NCI-H1436 treated with DMSO at 0.1 percent for 48 hours (cell line): ENCODE measurements at places on chromosomes 13 and 19.

- no peak for DNase-seq
These were observed 22.5 kb downstream of the DOT1L start for GRCh38 chr19:2186071-2186846.

- DNase-seq: no peak
These were observed 39.1 kb upstream of the RNF113B start for GRCh38 chr13:98216135-98216565.

DNA sequence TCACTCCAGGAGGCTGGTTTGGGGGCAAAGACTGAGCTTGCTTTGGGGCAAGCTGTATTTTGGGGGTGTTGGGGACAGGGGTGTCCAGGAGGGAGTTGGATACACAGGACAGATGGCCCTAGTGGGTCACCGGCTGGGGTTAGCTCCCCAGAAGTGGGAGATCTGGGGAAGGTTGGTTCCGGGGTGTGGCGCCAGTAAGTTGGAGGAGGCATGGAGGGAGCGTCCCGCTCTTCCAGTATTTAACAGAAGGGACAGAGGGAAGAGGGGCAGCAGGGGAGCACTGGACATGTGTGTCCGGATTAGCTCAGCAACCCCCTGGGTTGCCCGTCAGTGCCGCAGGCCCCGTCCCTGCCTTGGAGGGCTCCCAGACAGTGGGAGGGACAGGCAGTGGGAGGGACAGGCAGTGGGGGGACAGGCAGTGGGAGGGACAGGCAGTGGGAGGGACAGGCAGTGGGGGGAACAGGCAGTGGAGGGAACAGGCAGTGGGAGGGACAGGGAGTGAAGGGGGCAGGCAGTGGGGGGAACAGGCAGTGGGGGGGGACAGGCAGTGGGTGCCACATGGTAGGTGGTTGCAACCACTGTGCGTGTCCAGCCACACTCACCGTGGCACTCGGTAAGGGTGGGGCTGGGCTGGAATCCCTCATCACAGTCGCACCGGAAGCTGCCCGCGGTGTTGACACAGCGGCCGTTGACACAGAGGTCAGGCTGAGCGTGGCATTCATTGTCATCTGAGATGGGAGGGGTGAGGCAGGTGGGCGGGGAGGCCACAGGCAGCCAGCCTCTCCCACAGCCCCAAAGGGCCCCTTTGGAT, 33.2 kb downstream of the CCL25 start:
- no peak for DNase-seq

- peak; percentile 76 for DNase-seq
These were observed 10.9 kb upstream of the TLE5 start for GRCh38 chr19:3073159-3073563.

DNA sequence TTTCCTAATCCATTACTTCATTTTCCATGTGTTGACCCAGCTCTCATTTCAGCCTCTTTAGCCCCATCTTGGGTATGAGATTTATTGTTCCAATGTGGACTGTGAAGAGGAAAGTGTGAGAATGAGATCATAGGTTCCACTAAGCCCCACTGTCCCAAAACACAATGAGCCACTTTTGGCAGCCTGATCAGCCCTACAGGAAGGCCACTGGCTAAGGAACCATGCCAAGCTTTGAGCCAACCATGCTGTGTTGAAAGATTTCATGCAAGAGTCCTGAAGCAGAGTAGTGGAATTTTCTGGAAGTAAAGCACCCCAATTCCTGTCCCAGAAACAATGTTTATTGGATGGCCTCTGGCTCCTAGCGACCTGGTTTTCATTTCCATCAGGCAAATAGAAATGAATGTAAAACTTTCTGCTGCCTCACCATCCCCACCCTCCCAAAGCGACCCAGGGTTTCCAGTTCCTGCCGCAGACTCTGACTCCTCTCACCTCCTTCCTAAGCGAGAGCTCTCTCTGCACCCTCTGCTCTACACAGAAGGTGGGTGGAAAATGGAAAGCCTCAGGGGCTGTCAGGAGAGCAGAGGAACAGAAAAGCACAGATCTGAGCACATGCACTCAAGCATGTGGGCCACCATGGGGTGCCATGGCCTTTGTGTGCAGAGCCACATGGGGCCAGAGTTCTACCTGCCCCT, 73.1 kb downstream of the KCTD12 start:
- no peak for DNase-seq

DNA sequence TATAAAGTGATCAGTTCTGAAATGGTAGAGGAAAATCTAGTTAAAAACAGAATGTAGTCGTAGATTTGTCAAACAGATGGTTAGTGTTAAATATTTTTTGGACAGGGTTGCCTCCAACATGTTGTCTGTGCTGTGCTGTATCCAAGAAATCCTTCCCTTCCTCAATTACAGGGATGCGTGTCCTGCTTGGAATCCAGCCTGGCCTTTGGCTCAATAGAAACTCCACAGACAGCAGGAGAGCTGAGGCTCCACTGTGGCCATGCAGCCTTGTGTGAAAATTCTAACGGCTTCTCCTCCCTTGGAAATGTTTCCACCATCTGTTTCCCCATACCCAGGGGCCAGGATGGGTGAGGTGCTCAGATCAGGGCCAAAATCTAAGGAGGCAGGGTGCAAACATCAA, 67.7 kb upstream of the USP29 start:
- no peak for DNase-seq

DNA sequence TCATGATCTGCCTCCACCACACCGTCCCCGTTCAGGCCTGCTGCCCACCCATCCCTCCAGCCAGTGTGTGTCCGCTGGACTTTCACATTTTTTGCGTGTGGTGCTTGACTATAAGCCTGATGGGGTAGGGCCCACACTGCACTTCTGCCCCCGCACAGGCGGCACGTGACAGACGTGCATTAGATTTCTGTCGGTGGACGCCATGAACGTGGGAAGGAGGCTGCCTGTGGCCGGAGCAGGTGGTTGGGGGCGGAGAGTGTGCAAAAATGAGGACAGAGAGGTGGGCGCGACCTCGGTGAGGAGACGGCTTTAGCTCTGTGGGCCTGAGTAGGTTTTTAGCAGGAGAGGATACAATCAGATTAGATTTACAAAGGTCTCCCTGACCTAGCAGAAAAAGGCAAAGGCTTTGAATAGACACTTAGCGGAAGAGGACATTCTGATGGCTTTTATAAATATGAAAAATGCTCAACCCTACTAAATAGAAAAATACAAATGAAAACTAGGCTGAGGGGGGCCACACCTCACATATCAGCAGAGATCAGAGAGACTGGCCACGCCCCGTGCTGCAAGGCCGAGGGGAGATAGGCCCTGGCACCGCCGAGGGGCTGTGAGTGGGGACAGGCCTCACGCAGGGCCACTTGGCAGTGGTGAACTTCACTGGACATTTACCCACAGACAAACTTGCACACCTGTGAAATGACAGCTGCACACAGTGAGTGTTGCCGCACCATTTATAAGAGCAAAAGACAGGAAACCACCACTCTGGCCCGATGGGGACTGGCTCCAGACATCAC, 25.4 kb downstream of the PAK4 start:
- DNase-seq: no peak

- DNase-seq: peak; percentile 45
These were observed 12.6 kb upstream of the GARRE1 start for GRCh38 chr19:34241513-34242337.

DNA sequence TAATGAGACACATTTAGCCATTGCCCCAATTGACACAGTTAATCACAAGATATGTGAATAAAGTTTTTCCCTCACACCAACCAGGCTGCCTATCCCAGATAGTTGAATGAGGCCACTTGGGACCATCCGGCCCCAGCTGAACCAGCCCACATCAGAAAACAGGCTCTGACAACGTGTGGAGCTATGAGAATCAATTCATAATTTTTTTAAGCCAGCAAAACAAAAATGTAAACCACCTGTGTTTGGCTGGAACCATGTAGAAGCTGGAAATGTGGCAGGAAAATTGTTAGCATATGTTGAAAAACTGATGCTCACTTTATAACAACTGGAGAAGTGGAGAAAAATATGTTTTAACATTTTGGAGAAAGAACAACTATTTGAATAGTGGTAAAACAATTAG, 1161.3 kb downstream of the SLITRK1 start:
- no peak for DNase-seq

GRCh38 chr19:8478598-8478997, 23.8 kb downstream of the PRAM1 start:
- DNase-seq: no peak

DNA sequence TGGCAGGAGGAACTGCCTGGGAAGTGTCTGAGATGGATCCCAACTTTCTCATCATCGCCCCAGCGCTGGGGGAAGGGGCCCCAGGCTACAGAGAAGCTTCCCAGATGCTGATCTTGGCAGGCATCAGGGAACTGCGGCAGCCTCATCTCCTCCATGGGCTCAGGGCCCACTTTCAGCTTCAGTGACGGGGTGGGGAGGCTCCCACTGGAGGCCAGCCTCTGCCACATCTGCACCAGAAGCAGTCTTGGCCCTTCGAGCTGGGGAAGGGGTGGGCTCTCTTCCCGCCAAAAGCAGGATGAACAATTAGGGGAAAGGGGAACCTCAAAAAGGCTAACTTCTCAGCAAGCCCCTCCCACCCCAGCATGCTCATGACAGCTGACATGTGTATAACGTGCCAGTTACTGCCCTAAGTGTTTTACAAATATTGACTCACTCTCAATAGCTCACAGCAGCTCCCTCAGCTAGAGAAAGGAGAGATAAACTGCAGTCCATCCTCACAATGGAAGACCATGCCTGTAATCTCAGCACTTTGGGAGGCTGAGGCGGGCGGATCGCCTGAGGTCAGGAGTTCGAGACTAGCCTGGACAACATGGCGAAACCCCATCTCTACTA, 7.1 kb upstream of the S1PR2 start:
- DNase-seq: peak; percentile 92

- no peak for DNase-seq
These were observed 46.9 kb downstream of the KLF2 start for GRCh38 chr19:16371540-16371986.

GRCh38 chr19:50877338-50877737, 4.1 kb downstream of the KLK2 start:
- no peak for DNase-seq

DNA sequence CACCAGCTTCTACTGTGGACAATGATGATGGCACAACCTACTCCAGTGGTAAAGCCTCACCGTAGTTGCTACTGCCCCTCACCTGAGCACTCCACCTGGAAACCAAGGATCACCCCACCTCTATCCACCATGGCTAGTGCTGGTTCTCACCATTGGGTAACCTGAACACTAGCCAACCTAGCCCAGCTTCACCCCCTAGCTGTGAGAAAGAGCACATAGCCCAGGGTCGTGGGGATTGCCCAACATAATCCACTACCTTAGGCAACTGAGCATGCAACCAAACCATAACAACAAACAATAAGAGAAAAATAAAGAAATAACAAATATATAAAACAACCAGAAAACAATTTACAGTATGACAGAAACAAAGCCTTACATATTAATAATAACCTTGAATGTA, 560.1 kb downstream of the DIAPH3 start:
- DNase-seq: no peak

GRCh38 chr19:38290631-38291147, 13.4 kb upstream of the C19orf33 start:
- no peak for DNase-seq

DNA sequence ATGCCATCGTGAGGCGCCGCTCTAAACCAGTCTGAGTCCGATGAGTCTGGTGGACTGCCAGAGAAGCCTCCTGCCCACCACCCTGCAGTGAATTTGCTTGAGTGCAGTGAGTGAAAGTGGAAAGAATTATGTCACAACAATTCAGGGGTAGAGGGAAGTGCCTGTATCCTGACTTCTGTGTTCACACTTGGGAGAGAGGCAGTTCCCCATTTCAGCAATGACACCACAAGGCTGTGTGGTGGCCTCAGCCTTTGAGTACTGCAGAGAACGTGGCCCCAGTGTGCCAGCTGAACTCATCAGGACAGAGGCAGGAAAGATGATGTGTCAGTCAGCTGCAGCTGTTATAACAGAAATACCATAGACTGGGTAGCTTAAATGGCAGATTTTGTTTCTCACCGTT, 155.6 kb downstream of the COG6 start:
- DNase-seq: no peak

DNA sequence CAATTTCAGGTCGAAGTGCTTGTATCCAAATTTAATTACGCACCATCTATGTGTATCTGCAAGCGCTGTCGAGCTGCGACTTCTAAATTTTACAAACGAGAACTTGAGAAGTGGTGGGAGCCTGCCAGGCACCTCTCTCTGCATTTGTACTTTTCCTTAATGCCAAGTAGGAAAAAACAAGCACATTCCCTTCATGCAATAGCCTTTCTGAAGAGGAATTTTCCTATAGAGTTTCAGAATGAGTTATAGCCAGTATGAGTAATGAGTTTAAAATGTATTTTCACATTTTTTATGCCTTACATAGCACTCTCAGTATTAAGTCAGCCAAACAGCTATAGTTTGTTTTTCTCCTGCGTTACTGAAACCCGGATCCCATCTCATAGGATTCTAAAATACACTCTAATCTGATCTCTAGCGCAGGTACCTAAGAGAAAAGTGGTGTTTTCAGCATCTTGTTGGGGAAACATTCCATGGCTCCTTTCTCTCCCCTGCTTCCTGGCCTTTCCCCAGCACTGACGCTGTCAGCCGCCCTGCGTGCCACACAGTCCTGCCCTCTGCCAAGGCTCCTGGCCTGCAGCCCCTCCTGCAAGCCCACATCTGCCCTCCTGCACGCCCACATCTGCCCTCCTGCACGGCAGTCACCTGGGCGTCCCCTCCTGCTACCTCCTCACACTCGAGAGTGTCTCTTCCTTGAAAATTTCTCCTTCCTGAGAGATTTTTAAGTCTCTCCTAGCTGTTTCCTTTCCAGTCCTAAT, 526.9 kb downstream of the MYO16 start:
- no peak for DNase-seq

DNA sequence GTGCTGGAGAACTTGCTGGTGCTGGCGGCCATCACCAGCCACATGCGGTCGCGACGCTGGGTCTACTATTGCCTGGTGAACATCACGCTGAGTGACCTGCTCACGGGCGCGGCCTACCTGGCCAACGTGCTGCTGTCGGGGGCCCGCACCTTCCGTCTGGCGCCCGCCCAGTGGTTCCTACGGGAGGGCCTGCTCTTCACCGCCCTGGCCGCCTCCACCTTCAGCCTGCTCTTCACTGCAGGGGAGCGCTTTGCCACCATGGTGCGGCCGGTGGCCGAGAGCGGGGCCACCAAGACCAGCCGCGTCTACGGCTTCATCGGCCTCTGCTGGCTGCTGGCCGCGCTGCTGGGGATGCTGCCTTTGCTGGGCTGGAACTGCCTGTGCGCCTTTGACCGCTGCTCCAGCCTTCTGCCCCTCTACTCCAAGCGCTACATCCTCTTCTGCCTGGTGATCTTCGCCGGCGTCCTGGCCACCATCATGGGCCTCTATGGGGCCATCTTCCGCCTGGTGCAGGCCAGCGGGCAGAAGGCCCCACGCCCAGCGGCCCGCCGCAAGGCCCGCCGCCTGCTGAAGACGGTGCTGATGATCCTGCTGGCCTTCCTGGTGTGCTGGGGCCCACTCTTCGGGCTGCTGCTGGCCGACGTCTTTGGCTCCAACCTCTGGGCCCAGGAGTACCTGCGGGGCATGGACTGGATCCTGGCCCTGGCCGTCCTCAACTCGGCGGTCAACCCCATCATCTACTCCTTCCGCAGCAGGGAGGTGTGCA, 587 bp downstream of the S1PR4 start:
- no peak for DNase-seq

DNA sequence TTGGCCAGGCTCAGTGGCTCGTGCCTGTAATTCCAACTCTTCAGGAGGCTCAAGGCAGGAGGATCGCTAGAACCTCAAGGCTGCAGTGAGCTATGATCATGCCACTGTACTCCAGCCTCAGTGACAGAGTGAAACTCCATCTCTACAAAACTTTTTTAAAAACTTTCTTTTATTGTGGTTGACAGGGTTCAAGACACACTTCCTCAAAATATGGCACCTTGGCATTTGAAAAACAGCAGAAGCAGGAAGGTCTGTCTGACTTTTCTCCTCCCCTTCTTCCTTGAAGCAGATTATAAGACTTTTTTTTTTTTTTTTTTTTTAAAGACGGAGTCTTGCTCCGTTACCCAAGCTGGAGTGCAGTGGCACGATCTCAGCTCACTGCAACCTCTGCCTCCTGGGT, 100.3 kb downstream of the TM9SF2 start:
- no peak for DNase-seq
